ENCODE measurements at places on chromosomes 1 and 21. TPM values are rescaled to one million over a fixed set of nuclear protein-coding genes. Genes with fewer than 3 reads are reported as not detected.

Gene FMO2
- polyA plus RNA-seq: not detected

Gene GPN2
- polyA plus RNA-seq: 9.1 TPM

Gene ASCL5
- polyA plus RNA-seq: 0.08 TPM

Gene C1orf185
- polyA plus RNA-seq: not detected

Gene MFN2
- 42.8 TPM for polyA plus RNA-seq

Gene TAS1R1
- polyA plus RNA-seq: not detected

Gene PLA2G2A
- not detected for polyA plus RNA-seq

Gene MATN1
- not detected for polyA plus RNA-seq

Gene RHOU
- polyA plus RNA-seq: 0.31 TPM

Gene L1TD1
- not detected for polyA plus RNA-seq

Gene PM20D1
- polyA plus RNA-seq: 2.2 TPM

Gene NBPF10
- 0.08 TPM for polyA plus RNA-seq

Gene OR2L8
- not detected for polyA plus RNA-seq

Gene HSD3B1
- not detected for polyA plus RNA-seq

Gene DISC1
- polyA plus RNA-seq: 7.8 TPM

Gene HIPK1
- polyA plus RNA-seq: 11.8 TPM

Gene RASAL2
- not detected for polyA plus RNA-seq

Gene LAMC1
- not detected for polyA plus RNA-seq

Gene TMEM51
- not detected for polyA plus RNA-seq

Gene PCNT
- 13.7 TPM for polyA plus RNA-seq

Gene UMODL1
- polyA plus RNA-seq: 0.14 TPM

Gene CNKSR1
- polyA plus RNA-seq: 0.63 TPM

Gene BACE2
- polyA plus RNA-seq: 1.0 TPM

Gene ESRRG
- polyA plus RNA-seq: not detected

Gene NUP210L
- not detected for polyA plus RNA-seq

Gene CHI3L2
- polyA plus RNA-seq: 136 TPM

Gene S100A8
- 1.7 TPM for polyA plus RNA-seq

Gene ROR1
- polyA plus RNA-seq: not detected

Gene HNRNPCL4
- polyA plus RNA-seq: not detected

Gene PROK1
- not detected for polyA plus RNA-seq

Gene TRIM63
- polyA plus RNA-seq: not detected

Gene PCBP3
- 1.5 TPM for polyA plus RNA-seq

Gene CYP4A22
- polyA plus RNA-seq: not detected

Gene CFHR3
- polyA plus RNA-seq: not detected

Gene NDUFV3
- 20.0 TPM for polyA plus RNA-seq

Gene TPTE
- polyA plus RNA-seq: not detected

Gene CFAP141
- not detected for polyA plus RNA-seq

Gene AIM2
- polyA plus RNA-seq: not detected

Gene OR10R2
- not detected for polyA plus RNA-seq

Gene GON4L
- polyA plus RNA-seq: 40.5 TPM

Gene USP48
- 34.8 TPM for polyA plus RNA-seq

Gene NTPCR
- polyA plus RNA-seq: 80.5 TPM

Gene GNAT2
- polyA plus RNA-seq: not detected

Gene KCNA3
- 105 TPM for polyA plus RNA-seq

Gene SH2D2A
- polyA plus RNA-seq: 15.7 TPM

Gene CYP4A11
- polyA plus RNA-seq: not detected

Gene NBPF4
- polyA plus RNA-seq: not detected

Gene LRRC38
- polyA plus RNA-seq: not detected

Gene SYPL2
- 0.43 TPM for polyA plus RNA-seq
